Activated naive CD8-positive, alpha-beta T cell treated with anti-CD3 and anti-CD28 coated beads, Interleukin-2, amount 50 U/mL, for 16 hours (primary cell): ENCODE measurements at places on chromosomes 7 and 10.

DNA sequence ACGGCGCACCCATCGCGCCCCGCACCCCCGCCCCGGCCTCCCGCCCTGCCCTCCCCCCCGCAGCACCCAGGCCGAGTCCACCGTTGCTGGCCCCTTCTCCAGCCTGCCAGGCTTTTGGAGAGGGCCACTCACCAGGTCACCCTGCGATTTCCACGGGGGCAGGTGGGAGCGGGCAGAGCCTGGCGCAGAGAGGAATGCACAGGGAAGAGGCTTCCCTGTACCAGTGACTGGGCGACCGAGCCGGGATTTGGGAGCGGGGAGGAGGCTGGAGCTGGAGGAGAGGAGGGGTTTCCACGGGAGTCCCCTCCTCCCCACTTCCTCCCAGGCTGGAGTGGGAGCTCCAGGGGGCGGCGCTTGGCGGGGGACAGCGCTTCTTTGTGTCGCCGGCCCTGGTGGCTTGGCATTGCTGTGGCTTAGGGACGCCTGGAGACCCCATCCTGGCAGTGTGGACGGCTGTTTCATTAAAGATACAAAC, 19.3 kb downstream of the TCAF1 start:
- no peak for DNase-seq

- no peak for DNase-seq
Observed at GRCh38 chr10:114420811-114421485, 16.6 kb upstream of the AFAP1L2 start.

DNA sequence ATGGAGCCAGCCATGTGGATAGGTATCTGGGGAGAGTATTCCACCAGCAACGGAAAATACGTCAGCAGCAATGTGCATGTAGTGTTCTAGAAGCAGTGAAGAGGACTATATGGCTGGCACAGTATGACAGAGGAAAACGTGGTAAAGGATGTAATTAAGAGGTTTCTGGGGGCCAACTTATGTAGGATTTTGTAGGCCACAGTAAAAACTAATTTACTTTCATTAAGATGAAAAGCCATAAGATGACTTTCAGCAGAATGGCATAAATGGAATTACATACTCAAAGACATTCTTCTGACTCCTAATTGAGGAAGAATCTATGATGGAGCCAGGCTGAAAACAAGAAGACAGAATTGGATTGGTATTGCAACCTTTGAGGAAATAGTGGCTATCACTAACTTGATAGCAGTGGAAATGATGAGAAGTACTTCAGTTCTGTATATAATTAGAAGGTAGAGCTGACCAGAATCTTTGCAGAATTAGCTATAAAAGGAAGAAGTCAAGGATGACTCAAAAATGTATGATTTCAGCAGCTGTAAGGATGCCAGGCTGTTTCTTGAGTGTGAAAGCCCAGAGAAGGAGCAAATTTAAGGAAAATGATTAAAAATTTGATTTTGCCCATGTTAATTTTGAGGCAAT, 156.7 kb downstream of the MBL2 start:
- DNase-seq: no peak

- no peak for DNase-seq
Observed at GRCh38 chr7:154931906-154932305, 71.0 kb downstream of the PAXIP1 start.

GRCh38 chr7:141992688-141993087, 3.0 kb upstream of the MGAM start:
- no peak for DNase-seq

DNA sequence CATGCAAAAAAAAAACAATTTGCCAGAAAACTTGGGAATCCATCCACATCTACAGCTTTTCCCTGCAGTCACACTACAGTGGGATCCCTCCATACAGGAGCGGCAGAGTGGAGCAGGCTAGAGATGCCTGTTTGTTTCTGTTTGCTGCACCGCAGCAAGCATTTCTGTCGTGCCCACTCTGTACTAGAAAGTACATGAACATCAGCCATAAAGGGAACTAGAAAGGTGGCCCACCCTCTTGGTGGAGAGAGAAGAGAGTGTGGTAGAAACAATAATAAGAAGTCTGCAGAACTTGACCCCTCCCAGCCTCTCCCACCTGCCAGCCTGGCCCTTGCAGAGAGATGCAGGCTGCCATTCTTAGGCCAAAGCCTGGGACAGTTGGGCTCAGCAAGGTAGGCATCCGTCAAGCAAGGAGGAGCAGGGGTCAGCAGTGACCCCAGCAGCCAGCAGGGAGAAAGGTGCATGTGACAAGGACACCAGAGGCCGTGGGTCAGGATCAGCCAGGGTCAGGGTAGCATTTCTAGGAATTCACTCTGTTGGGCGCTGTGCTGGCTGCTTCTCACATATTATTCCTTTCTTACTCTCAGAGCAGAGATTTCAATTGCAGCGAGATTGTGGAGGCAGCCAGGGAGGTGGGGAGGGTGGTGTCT, 171.8 kb downstream of the EGFR start:
- no peak for DNase-seq

DNA sequence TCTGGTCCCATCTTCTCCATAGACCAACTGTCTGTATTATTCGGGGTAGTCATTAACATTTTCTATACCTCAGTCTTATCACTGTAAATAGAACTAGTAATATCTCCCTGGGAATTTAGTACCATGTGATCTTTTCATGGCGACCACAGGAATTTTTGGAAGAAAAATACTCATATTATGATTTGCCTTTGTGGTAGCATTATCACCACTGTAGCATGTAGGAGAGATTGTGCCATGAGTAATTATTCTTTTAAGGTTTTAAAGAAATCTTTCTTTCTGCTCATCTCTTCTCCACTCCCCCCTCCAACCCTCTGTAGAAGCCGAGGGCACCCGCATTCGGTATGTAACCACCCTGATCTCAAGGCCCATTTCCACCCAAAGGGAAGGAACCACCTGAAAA, 25.0 kb downstream of the ZNF365 start:
- DNase-seq: no peak

DNA sequence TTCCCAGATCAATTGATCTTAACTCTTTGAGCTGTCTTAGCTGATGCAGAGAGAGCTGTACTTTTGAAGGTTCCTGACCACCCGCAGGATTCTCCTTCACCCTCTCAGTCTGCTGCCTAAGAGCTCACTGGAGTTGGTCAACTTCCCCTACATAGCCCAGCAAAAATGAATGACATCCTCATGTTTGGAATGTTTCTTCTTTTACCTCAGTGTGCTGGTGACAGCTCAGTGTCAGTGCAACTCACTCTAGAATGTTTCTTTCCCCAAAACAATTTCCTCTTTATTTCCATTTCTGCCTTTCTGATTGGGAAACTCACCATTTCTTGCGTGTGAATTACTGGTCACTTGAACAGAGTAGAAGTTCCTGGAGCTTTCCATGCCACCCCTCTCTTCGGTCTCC, 48.7 kb downstream of the LSMEM1 start:
- DNase-seq: no peak

- no peak for DNase-seq
Observed at GRCh38 chr10:77409697-77410471, 227.7 kb downstream of the KCNMA1 start.
